Vein endothelial cell (primary cell): ENCODE measurements at places on chromosomes 1 and 21. TPM values are rescaled to one million over a fixed set of nuclear protein-coding genes. Genes with fewer than 3 reads are reported as not detected.

TMEM82 gene
- total RNA-seq: not detected in 2 replicates

SPATA45 gene
- not detected in 2 replicates for total RNA-seq

CD2 gene
- not detected in 2 replicates for total RNA-seq

RAB3B gene
- total RNA-seq: 16.3 and 31.0 TPM in 2 replicates

PFKFB2 gene
- 1.3 and 1.9 TPM in 2 replicates for total RNA-seq

CYP4Z1 gene
- not detected in 2 replicates for total RNA-seq

APCS gene
- total RNA-seq: not detected in 2 replicates

LAPTM5 gene
- total RNA-seq: 46.6 and 47.0 TPM in 2 replicates

LRRC39 gene
- total RNA-seq: 0.29 and 0.65 TPM in 2 replicates

PAQR6 gene
- total RNA-seq: 0.33 and 0.57 TPM in 2 replicates

FMO2 gene
- total RNA-seq: under 0.01 TPM in 1 of 2 replicates, not detected in the other

CYP4A11 gene
- total RNA-seq: not detected in 2 replicates

CFHR2 gene
- not detected in 2 replicates for total RNA-seq

SDC3 gene
- total RNA-seq: 23.8 and 41.2 TPM in 2 replicates

LMX1A gene
- not detected in 2 replicates for total RNA-seq

CLCA4 gene
- not detected in 2 replicates for total RNA-seq

NBPF11 gene
- 4.6 and 4.8 TPM in 2 replicates for total RNA-seq

LCE1D gene
- not detected in 2 replicates for total RNA-seq

RNF2 gene
- 27.1 and 29.7 TPM in 2 replicates for total RNA-seq

ADCY10 gene
- total RNA-seq: 0.48 TPM in 1 of 2 replicates, not detected in the other
